ENCODE measurements at places on chromosomes 4 and X.
A peak's percentile ranks its signal among the peaks of the same experiment; 100 is the strongest.

GRCh38 chr4:20995015-20995414 is 294.8 kb downstream of the PACRGL start:
- DNase-seq: no peak

DNA sequence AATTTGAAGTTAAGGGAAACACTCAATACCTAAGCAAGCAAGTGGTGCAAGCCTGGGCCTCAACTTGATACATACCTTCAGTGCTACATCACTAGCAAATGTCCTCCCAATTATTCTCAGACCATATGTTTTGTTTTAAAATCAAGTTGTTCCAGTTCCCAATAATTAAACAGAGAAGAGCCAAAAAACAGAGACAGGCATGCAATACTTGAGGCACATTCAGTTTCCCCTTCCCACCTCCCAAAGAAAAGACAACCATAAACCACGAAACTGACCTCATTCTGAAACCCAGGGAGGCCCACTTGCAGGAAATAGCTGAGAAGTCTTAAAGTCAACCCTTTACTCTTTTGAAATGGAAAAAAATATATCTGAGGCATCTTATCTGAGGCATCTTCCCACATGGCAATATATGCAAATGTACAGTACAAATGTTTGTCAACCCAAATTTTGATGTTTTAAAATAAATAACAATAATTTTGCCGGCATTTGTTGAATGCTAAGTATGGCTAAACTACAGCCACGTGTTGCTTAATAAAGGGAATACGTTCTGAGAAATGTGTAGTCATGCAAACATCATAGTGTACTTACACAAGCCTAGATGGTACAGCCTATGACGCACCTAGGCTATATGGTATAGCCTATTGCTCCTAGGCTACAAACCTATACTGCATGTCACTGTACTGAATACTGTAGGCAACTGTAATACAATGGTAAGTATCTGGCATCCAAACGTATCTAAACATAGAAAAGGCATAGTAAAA is 147.5 kb downstream of the TSPAN5 start:
- peak; percentile 83 for DNase-seq

GRCh38 chr4:36254371-36254770 is 10.1 kb upstream of the ARAP2 start:
- DNase-seq: no peak

GRCh38 chr4:32462944-32463343 is 1742.8 kb downstream of the PCDH7 start:
- DNase-seq: no peak

DNA sequence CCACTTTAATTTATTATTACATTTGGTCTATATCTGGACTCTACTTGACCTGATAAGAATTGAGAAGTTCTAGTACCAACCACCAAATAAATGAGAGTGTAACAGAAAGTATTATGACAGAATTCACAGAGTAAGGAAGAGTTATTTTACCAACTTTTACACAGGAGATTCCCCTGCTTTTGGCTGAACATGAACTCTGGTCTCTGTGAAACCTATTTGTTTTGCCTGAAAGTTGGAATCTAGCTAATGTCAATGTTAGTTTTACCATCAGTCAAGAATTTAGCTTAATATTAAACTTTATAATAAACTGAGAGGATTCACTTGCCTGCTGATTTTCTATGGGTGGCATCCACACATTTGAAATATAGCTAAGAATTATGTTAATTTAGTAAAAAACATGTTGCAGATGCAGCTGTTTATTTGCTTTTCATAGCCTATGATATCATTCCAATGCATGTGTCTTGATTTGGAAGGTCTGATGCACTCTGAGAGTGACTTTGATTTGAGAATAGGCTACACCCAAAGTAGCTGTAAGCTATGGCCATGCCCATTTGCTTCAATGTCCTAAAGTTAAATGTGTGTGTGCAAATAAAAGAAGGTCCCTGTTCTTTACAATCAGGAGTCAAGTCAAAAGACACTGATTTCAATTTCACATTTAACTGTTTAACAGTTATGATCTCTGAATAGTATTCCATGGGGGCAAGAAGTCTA is 150.9 kb upstream of the RASGEF1B start:
- DNase-seq: no peak

GRCh38 chrX:103730796-103731493 is 20.2 kb downstream of the TMEM31 start:
- DNase-seq: no peak

DNA sequence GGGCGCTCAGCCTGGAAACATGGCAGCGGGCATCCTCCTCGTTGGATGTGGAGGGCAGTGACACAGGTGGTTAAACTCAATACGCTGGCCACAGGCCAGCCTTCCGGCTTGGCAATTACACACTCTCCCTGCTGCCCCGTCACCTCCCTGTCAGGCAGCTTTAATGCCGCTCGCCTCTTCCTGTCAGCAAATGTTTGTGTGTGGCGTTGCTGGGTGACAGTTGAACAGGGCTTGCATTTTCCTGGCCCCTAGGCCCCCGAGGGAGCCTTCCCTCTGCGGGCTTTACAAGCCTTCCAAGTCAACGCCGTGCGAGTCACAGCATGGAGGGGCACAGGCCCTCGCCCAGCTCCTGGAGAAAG is 620.0 kb downstream of the BCOR start:
- DNase-seq: no peak

GRCh38 chr4:152738827-152739226 is 40.7 kb downstream of the TIGD4 start:
- DNase-seq: no peak

DNA sequence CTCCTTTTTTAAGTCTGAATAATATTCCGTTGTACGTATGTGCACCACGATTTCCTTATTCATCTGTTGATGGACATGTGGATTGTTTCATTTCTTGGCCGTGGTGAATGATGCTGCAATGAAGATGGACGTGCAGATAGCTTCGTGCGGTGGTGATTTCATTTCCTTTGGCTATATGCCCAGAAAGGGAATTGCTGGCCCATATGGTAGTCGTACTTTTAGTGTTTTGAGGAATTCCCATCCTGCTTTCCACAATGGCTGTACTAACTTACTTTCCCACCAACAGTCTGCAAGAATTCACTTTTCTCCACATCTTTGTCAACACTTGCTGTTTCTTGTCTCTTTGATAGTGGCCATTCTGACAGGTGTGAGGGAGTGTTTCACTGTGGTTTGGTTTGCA is 12.8 kb downstream of the ZFP42 start:
- DNase-seq: no peak

DNA sequence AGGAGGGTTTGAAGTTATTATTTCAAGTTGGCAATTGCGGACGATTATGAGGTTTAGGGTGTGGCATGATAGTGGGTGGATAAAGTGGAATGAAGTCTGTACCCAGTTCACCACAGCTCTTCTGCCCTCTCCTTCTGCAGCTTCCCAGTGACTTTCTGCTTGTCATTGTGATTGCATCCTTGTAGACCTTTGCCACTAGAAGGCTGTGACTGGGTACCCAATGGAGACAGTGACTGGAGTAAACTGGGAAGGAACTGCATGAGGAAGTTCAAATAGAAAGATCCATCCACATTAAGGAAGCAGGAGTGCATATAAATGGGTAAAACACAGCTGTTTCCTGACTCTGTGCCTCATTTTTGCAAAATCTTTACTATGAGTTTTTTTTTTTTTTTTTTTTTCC is 53.5 kb upstream of the SPANXN3 start:
- DNase-seq: no peak

- DNase-seq: no peak
These were observed 47.7 kb downstream of the NELFA start for GRCh38 chr4:1961038-1961437.

DNA sequence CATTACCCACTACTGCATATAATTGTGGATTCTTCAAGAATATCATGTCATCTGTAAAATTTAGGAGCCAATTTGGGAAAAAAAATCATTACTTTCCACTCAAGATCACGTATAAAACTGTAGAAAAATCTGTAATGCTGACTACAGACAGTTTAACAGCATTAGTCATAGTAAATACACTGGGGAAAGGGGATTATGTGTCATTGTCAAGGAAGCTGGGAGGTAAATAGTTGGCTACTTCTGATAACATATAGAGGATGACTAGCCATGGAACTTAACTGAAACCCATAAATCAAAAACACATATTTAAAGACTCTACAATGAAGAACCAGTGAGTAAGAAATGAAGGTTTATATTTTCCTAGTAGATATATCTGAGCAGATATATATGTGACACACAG is 1666.4 kb upstream of the IGFBP7 start:
- DNase-seq: no peak

Measured in activated CD4-positive, alpha-beta T cell treated with anti-CD3 and anti-CD28 coated beads, Interleukin-2, Interleukin-6, amounts not matched to agents 100 ng/mL and 50 ng/mL, durations not matched to agents 16 hours and 8 hours (primary cell).